ENCODE measurements at places on chromosomes 3 and 15.
A peak's percentile ranks its signal among the peaks of the same experiment; 100 is the strongest.

- no peak for DNase-seq
Observed at GRCh38 chr3:122427857-122428471, 12.1 kb upstream of the WDR5B start.

DNA sequence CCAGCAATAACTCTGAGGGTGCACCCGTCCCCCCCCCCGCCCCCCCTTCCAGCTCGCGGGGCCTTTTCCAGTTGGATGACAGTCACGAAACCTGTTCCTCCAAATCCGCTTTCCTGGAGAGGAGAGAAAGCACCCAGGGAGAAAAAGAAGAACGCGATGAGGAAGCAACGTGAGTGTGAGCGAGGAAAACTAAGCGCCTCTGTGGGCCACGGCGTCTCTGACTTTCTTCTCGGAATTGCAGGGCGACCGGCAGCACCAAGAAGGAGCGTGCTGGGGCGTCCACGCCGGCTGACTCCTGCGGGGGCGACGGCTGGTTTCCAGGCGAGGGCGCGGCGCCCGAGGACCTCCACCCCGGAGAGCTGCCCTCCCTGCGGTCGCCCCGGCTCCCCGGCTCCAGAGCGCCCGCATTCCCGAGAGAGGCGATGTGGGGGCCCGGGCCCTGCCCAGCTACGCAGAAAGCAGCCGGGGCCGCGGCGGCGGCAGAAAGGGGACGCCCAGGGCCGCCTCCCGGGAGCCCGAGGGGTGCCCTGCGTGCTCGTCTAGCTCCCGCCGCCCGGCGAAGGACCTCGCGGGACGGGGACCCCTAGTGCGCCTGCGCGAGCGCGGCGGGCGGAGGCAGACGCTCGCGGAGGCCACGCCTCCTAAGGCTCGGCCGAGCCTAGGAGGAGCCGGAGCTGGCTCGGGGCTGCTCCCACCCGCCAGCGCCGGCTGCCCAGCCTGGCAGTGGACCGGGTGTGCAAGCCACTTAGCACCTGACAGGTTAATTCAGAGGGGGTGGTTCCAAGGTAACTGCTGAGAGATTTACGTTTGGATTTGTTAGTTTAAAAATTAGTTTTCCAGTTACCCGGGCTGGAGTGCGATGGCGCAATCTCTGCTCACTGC is 15.3 kb upstream of the ADIPOQ start:
- peak; percentile 87 for DNase-seq

- DNase-seq: no peak
Observed at GRCh38 chr3:183816681-183817510, 8.5 kb downstream of the MAP6D1 start.

- DNase-seq: no peak
Observed at GRCh38 chr15:25707656-25708365, 155.3 kb downstream of the ATP10A start.

DNA sequence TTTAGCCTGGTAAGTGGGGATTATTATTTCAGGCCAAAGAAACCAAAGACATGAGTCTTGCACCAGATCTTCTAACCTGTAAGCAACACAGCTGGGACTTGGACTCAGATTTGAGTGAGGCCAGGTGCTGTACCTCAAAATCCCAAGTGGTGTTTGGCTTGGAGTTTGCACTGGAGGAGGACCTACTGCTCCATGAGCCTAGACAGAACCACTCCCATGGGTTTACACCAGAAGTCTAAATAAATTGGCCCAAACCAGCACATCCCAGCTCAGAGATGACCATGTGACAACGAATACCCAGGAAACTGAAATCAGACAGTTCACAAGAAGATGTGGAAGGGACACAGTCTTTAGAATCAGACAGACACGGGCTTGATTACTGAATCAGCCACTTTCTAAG is 47.5 kb downstream of the MINAR1 start:
- DNase-seq: no peak

DNA sequence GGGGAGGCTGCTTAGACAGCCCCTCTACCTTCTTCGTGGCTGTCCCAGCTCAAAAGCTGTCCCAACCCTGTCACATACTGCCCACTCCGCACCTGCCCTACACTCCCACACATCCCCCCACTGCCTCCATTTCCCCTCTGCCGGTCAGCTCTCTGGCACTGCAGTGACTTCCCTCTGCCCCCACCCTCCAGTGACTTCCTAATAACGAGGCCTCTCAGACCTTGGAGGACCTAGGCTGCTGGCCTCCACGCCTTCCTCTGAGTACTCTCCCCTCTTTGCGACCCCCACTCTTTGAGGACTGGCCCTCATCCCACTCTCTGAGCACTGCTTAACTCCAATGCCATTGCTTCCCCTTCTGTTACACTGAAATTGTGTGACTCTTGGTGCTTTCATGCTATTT is 45.3 kb downstream of the KY start:
- peak; percentile 32 for DNase-seq

GRCh38 chr15:57415602-57416001 is 39.3 kb downstream of the CGNL1 start:
- DNase-seq: no peak

- no peak for DNase-seq
Observed at GRCh38 chr15:65412556-65412955, 10.2 kb downstream of the IGDCC4 start.

GRCh38 chr15:38038659-38039442 is 104.4 kb downstream of the TMCO5A start:
- DNase-seq: no peak
